ENCODE measurements at places on chromosomes 5 and 9. TPM values are rescaled to one million over a fixed set of nuclear protein-coding genes. Genes with fewer than 3 reads are reported as not detected.

Gene KCNIP1
- 0.96 TPM for total RNA-seq

Gene SH3PXD2B
- 89.1 TPM for total RNA-seq

Gene CEP120
- total RNA-seq, result 26.0 TPM

Gene ACER2
- total RNA-seq, result 5.6 TPM

Gene TMEM8B
- 23.9 TPM for total RNA-seq

Gene RNF20
- 70.2 TPM for total RNA-seq

Gene SLC6A7
- total RNA-seq, result not detected

Gene ANGPTL2
- 17.9 TPM for total RNA-seq

Gene NR2F1-AS1
- 53.1 TPM for total RNA-seq

Gene FOXD4L6
- 0.48 TPM for total RNA-seq

Gene GTF2H2
- total RNA-seq, result 42.0 TPM

Gene FBP2
- not detected for total RNA-seq

Gene TEX48
- not detected for total RNA-seq

Gene TPM2
- total RNA-seq, result 168 TPM

Gene PDE8B
- total RNA-seq, result 1.1 TPM

Gene PAEP
- total RNA-seq, result not detected

Gene OR1J2
- total RNA-seq, result not detected

Gene PCDHGC5
- total RNA-seq, result 3.0 TPM

Gene CBY3
- not detected for total RNA-seq

Gene CTSV
- 7.2 TPM for total RNA-seq

Gene IL4
- total RNA-seq, result not detected

Gene ZDHHC11
- total RNA-seq, result 14.5 TPM

Gene PCDHA3
- 0.32 TPM for total RNA-seq

Gene IL5
- not detected for total RNA-seq

Gene ADAMTS6
- total RNA-seq, result 8.2 TPM

Gene SV2C
- 0.66 TPM for total RNA-seq

Gene DOCK8
- total RNA-seq, result 0.58 TPM

Gene ZNF367
- 15.4 TPM for total RNA-seq

Gene NXNL2
- total RNA-seq, result not detected

Gene FGF10
- total RNA-seq, result 3.8 TPM

Gene CCNJL
- total RNA-seq, result 29.7 TPM

Gene PRRT1B
- total RNA-seq, result not detected

Gene GPR150
- not detected for total RNA-seq

Gene F2R
- 42.4 TPM for total RNA-seq

Gene PITX1
- total RNA-seq, result not detected
